ENCODE measurements at places on chromosomes 6 and 20. TPM values are rescaled to one million over a fixed set of nuclear protein-coding genes. Genes with fewer than 3 reads are reported as not detected.

DNA sequence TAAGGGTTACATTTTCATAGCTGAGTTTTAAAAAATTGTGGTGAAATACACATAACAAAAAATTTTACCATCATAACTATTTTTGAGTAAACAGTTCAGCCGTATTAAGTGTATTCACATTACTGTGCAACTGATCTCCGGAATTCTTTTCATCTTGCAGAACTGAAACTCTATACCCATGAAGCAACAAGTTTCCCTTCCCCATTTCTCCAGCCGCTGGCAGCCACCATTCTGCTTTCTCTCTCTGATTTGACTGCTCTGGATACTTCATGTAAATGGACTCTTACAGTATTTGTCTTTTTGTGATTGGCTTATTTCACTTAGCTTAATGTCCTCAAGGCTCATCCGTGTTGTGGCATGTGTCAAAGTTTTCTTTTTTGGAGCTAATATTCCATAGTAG is 341.6 kb downstream of the QKI start:
- no peak overlapping the region for H3K27ac ChIP-seq
- H3K27me3 ChIP-seq = no peaks in the 10 kb centered on the region
- H3K36me3 ChIP-seq = no peaks in the 10 kb centered on the region
- H3K4me3 ChIP-seq = no peak overlapping the region

DNA sequence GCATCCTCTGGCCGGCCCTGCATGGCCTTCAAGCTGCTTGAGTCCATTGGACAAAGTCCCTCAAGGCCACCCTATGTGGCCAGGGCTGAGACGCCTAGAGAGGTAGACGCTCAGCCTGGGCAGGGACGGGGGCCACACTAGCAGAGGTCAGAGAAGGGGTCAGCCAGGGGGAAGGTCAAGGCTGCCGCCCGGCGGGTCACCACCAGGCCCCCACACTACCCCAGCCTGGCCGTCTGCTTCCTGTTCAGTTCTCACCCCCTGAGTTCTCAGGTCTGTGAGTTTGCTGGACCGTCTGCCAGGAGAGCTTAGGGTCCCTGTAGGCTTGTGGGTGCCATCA is 37.3 kb downstream of the NTSR1 start:
- no peaks in the 10 kb centered on the region for H3K4me1 ChIP-seq
- no peak overlapping the region for H3K4me3 ChIP-seq
- no peaks in the 10 kb centered on the region for H3K27me3 ChIP-seq
- no peak for DNase-seq
- H3K27ac ChIP-seq = no peak overlapping the region

DNA sequence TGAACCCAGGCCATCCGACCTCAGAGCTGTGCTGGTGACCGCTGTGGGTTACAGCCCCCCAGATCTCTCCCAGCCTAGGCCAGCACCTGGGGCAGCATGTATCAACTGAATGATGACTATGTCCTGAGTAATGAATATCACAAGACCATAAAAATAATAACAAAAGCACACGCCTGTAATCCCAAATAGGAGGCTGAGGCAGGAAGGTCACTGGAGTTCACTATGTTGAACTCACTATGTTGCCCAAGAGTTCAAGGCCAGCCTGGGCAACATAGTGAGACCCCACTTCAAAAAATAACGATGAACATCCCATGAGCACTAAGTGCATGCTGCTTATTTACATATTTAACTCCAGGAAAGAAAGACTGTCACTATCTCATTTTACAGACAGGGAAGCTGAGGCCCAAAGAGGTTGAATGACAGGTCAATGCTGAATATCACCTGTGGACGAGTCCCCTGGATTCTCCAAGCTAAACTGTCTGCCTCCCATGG is 92.3 kb downstream of the NFATC2 start:
- no peak overlapping the region for H3K4me3 ChIP-seq
- DNase-seq = no peak
- no peaks in the 10 kb centered on the region for H3K36me3 ChIP-seq
- H3K4me1 ChIP-seq = no peaks in the 10 kb centered on the region
- no peak overlapping the region for H3K27ac ChIP-seq
- no peaks in the 10 kb centered on the region for H3K27me3 ChIP-seq

- peaks cover 5% of the 10 kb centered on the region for H3K4me1 ChIP-seq
- H3K27me3 ChIP-seq = no peaks in the 10 kb centered on the region
- no peak overlapping the region for H3K4me3 ChIP-seq
- no peaks in the 10 kb centered on the region for H3K36me3 ChIP-seq
- H3K27ac ChIP-seq = no peak overlapping the region
Observed at GRCh38 chr6:128278836-128279235, 241.6 kb downstream of the PTPRK start.

DNA sequence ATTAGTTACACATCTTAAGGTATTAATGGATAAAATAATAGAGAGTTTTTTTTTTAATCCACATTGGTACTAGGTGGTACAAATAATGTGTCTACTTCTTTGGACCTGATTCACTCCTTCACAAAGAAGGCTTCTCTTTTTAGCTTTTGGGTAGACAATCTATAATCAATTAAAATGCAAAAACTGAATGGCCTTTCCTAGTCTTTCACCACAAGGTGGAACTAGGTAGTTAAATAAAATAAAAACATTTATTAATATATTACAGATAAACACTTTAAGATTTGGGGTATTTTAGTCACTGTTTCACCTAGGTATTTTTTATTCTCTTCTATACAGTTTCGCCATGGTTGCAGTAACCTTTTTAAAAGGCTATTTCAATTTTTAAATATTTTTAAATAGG is 68.3 kb upstream of the DST start:
- H3K27ac ChIP-seq = no peak overlapping the region
- no peak overlapping the region for H3K4me3 ChIP-seq
- no peaks in the 10 kb centered on the region for H3K36me3 ChIP-seq
- no peaks in the 10 kb centered on the region for H3K4me1 ChIP-seq
- DNase-seq = no peak
- no peaks in the 10 kb centered on the region for H3K27me3 ChIP-seq

DNA sequence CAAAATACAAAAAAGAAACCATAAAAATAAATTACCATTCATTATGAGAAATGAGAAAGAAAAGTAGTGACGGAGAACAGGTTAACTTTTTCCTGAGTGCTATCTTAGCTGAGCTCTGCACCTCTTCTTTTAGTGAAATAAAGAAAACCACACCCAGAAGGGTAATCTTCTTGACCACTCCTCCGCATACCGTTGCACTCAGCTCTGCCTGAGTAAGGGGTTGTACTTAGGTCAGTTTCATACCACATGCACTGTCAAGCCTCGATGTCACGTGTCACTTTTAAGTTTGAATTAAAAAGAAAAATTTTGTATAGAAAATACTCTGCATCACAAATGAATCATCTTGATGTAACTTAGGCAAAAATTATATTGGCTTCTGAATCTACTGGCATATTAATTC is 2.8 kb downstream of the EZR start:
- no peaks in the 10 kb centered on the region for H3K36me3 ChIP-seq
- H3K27me3 ChIP-seq = no peaks in the 10 kb centered on the region
- peak overlapping the region; percentile 96 for H3K27ac ChIP-seq
- peaks cover 25% of the 10 kb centered on the region for H3K4me1 ChIP-seq

DNA sequence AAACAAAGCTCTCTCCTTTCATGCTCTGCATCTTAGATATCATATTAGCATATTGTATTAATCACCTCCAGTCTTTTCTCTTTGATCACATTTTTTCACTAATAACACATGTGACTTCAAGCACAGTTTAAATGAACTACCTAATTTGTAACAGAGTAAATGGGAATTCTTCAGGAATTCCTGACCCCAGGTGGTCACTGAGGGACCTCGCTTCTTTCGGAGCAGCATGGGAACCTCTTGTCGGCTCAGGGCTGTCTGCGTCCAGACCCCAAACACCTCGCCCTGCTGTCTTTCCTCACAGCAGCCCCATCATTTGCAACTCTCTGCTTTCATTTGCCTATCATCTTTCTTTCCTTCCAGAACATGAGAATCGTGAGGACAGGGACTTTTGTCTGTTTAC is 103.5 kb downstream of the DACT2 start:
- no peaks in the 10 kb centered on the region for H3K36me3 ChIP-seq
- H3K27ac ChIP-seq = no peak overlapping the region
- H3K4me3 ChIP-seq = no peak overlapping the region
- no peaks in the 10 kb centered on the region for H3K4me1 ChIP-seq
- H3K27me3 ChIP-seq = no peaks in the 10 kb centered on the region
- DNase-seq = no peak

- DNase-seq = no peak
- H3K4me3 ChIP-seq = no peak overlapping the region
- no peak overlapping the region for H3K27ac ChIP-seq
- H3K4me1 ChIP-seq = no peaks in the 10 kb centered on the region
- no peaks in the 10 kb centered on the region for H3K36me3 ChIP-seq
Observed at GRCh38 chr6:148271711-148272439, 70.8 kb upstream of the SASH1 start.

GRCh38 chr6:13831615-13832014 is 17.3 kb upstream of the MCUR1 start:
- H3K27ac ChIP-seq = no peak overlapping the region
- H3K27me3 ChIP-seq = no peaks in the 10 kb centered on the region
- H3K36me3 ChIP-seq = no peaks in the 10 kb centered on the region
- no peak for DNase-seq

GRCh38 chr6:142331601-142332000 is 29.8 kb downstream of the ADGRG6 start:
- no peak overlapping the region for H3K4me3 ChIP-seq
- no peak overlapping the region for H3K27ac ChIP-seq
- no peaks in the 10 kb centered on the region for H3K27me3 ChIP-seq
- DNase-seq = no peak
- no peaks in the 10 kb centered on the region for H3K4me1 ChIP-seq
- H3K36me3 ChIP-seq = no peaks in the 10 kb centered on the region

GRCh38 chr20:24910461-24910860 is 38.6 kb upstream of the CST7 start:
- no peak overlapping the region for H3K27ac ChIP-seq
- no peaks in the 10 kb centered on the region for H3K36me3 ChIP-seq
- H3K4me1 ChIP-seq = no peaks in the 10 kb centered on the region
- peak; percentile 39 for DNase-seq

DNA sequence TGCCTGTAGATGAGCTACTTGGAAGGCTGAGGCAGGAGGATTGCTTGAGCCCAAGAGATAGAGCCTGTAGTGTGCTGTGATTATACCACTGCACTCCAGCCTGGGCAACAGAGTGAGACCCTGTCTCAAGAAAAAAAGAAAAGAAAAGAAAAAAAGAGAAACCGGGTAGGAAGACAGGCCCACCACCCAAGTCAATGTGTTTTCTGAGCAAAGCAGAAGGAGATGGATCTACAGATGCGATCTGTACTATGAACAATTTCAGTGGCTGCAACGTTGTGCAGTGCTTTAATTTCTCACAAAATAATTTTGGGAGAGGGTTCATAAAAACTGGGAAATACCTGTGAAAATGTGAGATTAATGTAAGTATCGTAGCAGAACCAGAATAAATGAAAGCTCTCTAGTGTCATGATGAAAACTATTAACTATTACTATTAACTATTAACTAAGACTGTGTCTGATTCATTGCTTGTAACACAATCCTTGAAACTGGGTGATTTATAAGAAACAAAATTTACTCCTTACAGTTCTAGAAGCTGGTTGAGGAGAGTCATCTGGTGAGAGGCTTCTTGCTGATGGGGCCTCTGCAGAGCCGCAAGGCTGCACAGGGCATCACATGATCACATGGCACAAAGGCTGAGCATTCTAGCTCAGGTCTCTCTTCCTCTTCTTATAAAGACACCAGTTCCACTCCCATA is 233.1 kb upstream of the ZNF217 start:
- H3K4me1 ChIP-seq = peaks cover 30% of the 10 kb centered on the region
- no peak for DNase-seq
- H3K27me3 ChIP-seq = no peaks in the 10 kb centered on the region
- no peaks in the 10 kb centered on the region for H3K36me3 ChIP-seq
- no peak overlapping the region for H3K27ac ChIP-seq
- no peak overlapping the region for H3K4me3 ChIP-seq

DNA sequence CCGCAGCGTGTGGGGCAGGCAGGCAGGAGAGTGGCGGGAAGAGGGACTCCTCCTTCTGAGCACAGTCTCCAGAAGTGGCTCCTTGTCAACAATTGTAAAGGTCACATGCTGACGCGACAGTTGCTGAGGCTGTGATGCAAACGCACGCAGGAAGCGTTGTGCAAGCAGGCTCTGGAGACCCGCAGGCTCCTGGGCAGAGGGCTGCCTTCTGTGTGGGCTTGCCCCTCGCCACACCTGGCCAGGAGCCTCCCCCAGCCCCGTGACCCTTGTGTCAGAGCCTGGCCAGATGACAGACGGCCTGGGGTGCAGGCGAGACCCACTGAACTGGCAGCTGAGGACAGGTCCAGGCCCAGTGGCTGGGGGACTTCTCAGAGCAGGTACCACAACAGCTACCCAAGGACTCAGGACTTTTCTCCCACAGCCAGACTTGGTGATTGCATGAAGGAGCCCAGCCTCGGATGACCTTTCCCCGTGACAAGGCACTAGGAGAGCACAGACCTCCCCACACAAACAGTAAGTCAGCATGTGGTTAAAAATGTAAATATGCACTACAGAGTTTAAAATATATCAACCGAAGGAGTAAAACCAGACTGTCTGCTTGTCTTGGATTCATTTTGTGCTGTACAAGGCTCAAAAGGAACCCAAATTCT is 222.1 kb upstream of the RREB1 start:
- no peaks in the 10 kb centered on the region for H3K36me3 ChIP-seq
- H3K27ac ChIP-seq = peak overlapping the region; percentile 54

DNA sequence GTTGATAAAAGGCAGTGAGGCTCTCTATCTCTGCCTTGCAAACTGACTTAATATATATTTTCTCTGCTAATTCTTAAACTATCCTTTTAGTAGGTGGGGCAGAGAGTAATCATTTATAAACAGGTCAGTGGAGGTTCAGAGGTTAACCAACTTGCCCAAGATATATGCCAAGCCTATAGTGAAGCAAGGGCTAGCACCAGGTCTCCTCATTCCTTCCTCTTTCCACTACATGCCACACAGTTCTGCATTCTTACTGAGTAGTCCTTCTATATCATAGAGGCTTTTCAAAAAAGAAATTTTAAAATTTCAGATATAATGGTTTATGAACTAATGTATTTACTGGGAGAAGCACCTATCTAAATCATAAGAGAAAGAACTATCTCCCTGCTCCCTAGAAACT is 8.5 kb downstream of the ARG1 start:
- peaks cover 20% of the 10 kb centered on the region for H3K36me3 ChIP-seq
- H3K27ac ChIP-seq = no peak overlapping the region
- no peaks in the 10 kb centered on the region for H3K27me3 ChIP-seq
- H3K4me3 ChIP-seq = no peak overlapping the region
- DNase-seq = no peak

Gene EEF1A2
- 22.9 TPM for total RNA-seq

Gene DDO
- total RNA-seq = 1.0 TPM

Gene OR2W1
- not detected for total RNA-seq

Gene RNF217
- total RNA-seq = 12.0 TPM

Gene PSORS1C2
- not detected for total RNA-seq

Gene PPP1R3G
- 0.09 TPM for total RNA-seq

Data from pancreas (tissue), 10 donors.